NCI-H146 (cell line): ENCODE measurements at places on chromosomes 16 and 17.

GRCh38 chr17:43767053-43767712, 8.6 kb upstream of the SOST start:
- DNase-seq, result no peak

DNA sequence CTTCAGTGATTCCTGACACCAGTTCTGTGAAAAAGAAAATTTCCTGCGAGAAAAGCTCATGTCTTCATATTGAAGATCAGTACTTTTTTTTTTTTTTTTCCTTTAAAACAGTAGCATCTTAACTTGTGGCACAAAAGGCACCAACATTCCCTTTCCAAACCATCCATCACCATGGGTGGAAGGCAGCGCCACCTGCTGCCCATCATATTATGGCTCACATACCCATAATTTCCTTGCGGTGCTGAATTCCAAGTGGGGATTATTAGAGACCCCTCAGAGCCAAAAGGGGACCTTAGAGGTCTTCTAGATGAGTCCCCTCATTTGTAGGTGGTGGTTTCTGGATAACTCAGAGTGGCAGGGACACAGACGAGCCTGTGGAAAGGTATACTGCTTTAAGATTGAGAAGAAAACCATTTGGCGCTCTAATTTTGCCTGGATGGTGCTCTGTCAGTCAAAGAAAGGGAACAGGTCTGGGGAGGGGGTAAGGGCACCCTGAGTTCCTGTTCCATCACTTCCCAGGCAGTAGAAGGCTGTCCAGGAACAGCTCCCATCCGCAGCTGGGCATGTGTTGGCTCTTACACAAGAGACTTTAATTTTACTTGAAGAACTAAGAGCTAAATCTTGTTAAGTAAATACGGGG, 7.9 kb upstream of the SOST start:
- DNase-seq, result peak; percentile 9

GRCh38 chr16:85569615-85570212, 43.4 kb upstream of the GSE1 start:
- peak; percentile 97 for DNase-seq

- DNase-seq, result no peak
Measured at GRCh38 chr17:53924530-53925455, 102.1 kb downstream of the KIF2B start.

GRCh38 chr17:78114831-78115723, 13.5 kb downstream of the TMC6 start:
- DNase-seq, result no peak

GRCh38 chr16:74718741-74719610, 18.3 kb upstream of the MLKL start:
- no peak for DNase-seq

DNA sequence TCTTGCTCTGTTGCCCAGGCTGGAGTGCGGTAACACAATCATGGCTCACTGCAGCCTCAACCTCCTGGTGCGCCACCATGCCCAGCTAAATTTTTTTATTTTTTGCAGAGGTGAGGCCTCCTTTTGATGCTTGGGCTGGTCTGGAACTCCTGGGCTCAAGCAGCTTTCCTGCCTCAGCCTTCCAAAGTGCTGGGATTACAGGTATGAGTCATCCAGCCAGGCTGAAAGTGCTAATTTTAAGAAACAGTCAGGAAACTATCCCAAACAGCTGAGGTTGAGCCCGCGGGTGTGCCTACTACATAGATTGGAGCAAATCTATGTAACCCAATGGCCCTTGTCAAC, 738 bp upstream of the XPO6 start:
- peak; percentile 19 for DNase-seq

- DNase-seq, result no peak
Measured at GRCh38 chr16:56683424-56684172, 1.3 kb downstream of the MT1X start.

DNA sequence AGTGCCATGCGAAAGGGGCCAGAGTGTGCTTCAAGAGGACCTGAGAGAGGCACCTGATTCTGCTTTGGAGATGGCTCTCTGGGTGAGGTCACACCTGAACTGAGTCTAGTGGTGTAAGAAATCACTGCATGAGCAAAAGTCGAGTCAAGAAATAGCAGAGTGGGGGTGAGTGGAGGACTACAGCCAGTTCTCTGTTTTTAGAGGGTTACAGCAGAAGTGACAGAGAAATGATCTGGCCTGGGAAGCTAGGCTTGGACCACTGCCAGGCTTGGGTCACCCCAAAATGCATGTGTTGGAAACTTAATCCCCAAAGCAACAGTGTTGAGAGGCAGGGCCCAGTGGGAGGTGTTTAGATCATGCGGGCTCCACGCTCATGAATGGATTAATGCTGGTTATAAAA, 312.0 kb downstream of the CBLN1 start:
- no peak for DNase-seq

DNA sequence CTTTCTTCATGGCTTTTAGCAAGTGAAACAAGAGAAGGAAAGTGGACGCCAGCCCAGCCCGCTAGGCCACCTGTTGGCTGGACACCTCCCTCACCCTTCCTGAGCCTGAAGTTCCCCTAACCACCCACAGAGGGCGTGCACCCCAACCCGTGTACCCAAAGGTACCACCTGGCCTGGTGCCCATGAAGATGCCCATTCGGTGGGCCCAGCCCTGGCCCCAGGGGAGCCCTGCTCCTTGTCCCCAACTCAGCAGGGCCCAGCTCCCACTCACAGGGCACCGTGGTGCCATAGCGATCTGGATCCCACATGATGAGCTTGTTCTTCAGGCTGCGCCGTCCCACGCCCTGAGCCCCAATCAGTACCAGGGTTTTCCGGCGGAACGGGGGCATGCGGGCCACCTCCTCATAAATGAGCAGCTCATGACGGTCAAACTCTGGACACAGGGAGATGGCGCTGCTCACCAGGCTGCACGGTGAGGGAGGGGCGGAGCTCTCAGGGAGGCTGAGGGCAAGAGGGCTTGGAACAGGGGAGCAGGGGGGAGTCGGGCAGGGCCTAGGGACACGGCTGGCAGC, 26.8 kb downstream of the MPP2 start:
- DNase-seq, result peak; percentile 35

DNA sequence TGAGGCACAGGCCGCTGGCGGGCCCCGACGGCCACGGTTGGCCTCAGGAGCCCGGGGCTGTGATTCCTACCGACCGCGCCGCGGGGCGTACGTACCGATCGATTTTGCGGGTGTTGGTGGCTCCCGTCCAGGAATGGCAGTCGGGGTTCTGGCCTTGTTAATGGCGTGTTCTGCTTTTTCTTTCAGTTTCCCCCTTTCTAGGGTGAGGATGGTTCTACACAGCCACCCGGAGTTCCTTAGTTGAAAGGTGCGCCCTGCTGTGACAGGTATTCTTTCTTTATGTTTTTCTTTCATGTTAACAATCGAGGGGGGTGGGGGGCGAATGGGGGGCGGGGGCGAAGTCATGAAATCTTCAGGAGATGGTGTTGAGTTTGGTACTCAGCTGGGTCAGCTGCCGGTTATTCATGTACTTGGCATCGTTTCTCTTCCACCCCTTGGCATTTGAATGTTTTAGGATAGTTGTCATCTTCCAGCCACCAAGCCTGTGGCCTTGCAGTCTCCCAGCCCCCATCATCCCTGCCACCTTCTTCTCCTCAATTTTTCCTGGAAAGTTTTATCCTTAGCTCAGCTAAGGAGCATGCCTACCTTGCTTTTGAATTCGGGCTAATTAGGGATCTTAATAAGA, 802 bp downstream of the CYLD start:
- DNase-seq, result peak; percentile 21

DNA sequence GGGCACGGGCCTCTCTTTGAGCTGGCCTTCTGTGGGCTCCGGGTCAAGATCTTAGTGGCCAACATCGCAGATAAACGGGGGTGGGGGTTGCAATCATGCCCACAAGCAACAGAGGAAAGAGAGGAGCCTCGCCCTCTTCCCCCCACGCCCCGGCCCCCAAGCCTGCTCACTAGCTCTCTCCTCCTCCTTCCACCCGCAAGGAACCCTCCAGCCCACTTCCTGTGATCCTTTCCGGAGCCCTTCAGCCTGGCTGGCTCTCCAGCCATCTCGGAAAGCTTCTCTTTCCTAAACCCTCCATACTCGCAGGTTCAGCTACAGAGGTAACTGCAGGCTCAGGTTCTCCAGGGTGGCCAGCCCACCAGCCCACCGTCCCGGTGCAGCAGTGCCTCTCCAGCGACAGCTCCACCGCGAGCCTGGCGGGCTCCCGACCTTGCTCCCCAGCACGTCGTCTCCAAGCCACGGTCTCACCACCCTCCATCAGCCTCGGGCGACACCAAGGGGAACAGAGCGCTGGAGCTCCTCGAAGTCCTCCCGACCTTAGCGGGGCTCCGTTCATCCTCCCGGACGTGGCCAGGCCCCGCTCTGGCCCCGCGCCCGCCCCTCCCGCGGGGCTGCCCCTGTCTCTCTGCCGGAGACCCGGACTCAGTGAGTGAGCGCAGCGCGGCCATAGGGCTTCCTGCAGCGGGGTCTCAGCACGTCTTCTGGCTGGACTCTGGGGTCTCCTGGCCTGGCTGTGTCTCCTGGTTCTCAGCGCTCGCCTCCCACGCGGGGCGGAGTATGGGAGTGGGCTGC, 12.9 kb upstream of the ODF4 start:
- DNase-seq, result peak; percentile 49

GRCh38 chr16:3566990-3567389, 10.2 kb downstream of the NLRC3 start:
- no peak for DNase-seq

DNA sequence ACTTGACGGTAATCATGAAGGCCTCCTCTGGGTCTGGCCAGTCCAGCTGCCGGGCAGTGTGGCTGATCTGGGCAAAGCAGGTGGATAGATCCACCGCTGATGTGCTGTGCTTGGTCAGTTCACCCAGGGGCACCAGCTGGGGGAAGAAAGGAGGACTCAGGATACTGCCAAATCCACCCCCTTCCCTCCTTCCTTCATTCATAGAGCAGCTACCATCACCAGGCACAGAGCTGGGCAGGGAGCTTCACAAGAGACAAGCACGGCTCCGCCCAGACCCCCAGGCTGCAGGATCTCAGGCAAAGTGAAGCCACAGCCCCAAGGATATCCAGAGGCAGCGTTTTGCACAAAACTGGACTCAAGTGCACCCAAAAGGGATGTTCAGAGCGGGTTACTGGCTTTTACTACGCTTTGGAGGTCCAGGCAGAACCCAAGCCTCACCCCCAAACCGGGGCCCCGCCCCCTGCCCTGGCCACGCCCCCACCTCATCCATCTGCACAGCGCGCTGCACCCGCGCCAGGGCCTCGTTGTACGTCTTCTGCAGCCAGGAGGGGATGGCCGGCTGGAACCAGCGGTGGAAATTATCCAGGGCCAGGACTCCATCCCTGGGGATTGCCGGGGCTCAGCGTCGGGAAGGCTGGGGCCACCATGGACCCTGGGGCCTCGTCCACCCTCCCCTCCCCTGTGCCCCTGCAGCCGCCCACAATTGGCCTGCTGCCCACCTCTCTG, 9.1 kb downstream of the UNC13D start:
- DNase-seq, result no peak

- DNase-seq, result no peak
Measured at GRCh38 chr16:60459463-60459862, 1576.8 kb downstream of the CDH8 start.

DNA sequence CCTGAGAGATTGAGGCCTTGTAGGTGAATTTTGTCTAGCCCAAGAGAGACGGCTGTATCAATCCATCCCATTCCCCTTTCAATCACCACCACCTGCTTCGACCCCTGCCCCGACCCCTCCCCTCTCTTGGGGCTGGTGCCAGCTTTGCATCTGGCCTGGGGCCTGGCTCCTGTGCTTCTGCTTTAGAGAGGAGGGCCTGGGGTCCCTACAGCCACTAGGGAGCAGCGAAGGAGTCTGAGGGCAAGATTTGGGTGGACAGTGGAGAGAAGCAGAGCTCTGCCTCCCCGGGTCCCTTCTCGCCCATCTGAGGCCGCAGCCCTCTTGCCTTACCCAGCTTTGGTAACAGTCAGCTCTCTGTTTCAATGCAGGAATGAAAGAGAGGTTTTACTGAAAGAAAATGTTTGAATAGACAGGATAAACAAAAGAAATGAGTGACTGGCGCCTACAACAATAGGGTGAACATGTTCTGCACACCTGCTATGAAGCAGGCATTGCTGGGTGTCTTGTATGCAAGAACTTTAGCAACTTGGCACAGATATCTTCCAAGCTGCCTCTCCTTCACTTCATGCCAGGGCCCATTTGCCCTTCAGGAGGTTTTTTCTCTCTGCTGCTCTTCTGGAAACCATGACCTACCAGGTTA, 57.4 kb downstream of the SLC47A1 start:
- DNase-seq, result peak; percentile 29

DNA sequence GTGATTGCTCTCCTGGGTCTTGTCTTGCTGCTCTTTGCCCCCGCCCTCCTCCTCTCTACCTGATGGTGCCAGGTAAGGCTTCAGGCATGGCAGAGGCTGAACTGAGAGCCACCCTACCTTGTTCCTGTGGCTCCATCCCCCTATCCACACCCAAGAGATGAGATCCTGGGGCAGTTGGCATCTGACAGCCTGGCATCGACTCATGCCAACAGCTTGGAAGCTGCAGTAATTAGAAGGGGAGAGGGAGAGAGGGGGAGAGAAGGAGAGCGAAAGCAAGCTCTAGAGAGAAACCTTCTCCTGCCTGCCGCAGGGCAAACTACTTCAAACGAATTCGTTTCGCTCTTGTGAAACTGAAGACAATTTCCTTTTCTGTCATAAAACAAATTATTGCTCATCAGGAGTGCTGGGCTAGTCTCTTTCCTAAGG, 13.8 kb upstream of the SP6 start:
- DNase-seq, result no peak

- DNase-seq, result no peak
Measured at GRCh38 chr16:30376461-30376902, 1.9 kb downstream of the MYL11 start.

- peak; percentile 26 for DNase-seq
Measured at GRCh38 chr17:38735161-38735997, 5.2 kb downstream of the CISD3 start.

GRCh38 chr17:76419576-76420260, 33.2 kb downstream of the UBE2O start:
- DNase-seq, result no peak

DNA sequence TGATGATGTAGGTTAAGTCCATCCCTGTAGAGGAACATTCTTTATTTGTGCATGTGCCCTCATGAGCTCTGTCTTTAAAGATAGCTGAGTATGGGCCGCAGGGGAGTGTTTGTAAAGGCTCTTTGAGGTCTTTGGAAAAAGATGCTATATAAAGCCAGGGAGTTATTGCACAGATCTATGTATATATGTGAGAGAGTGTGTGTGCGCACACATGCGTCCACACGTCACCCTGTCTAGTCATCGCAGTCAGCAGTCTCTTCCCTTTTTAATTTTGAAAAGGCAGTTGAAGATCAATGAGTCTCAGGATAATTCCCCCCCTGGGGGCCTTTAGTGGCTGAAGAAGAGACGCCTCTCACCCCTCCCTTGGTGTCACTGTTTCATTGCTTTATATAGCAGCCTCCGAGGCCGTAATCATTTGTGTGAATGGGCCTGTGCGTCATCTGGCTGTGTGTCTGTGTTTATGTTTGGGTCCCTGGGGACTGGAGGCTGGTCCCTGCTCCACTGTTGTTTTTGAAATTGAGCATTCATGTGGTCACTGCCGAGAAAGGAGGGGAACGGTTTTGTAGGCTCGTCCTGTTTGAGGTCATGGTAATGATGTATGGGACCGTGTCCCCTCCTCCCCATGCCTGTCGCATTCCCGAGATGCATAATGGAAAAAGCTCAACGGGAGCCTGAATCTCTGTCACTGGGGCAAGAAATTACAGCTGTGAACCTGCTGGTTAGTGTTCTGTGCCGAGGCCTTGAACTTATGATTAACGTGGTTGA, 143.9 kb downstream of the SNX29 start:
- peak; percentile 20 for DNase-seq
